ENCODE measurements at places on chromosomes 6 and 20. TPM values are rescaled to one million over a fixed set of nuclear protein-coding genes. Genes with fewer than 3 reads are reported as not detected.

- peaks cover 13% of the 10 kb centered on the region for H3K36me3 ChIP-seq
- H3K27me3 ChIP-seq, result no peaks in the 10 kb centered on the region
- peak overlapping the region; percentile 54 for H3K27ac ChIP-seq
- DNase-seq, result no peak
Measured at GRCh38 chr6:16432075-16433032, 194.0 kb downstream of the GMPR start.

- DNase-seq, result peak; percentile 30
- H3K27me3 ChIP-seq, result peaks cover 83% of the 10 kb centered on the region
- no peak overlapping the region for H3K27ac ChIP-seq
- H3K4me3 ChIP-seq, result peak overlapping the region; percentile 35
- H3K36me3 ChIP-seq, result no peaks in the 10 kb centered on the region
Measured at GRCh38 chr6:133889557-133890403, 867 bp downstream of the TCF21 start.

GRCh38 chr6:41103847-41104246, 31.1 kb downstream of the NFYA start:
- peaks cover 18% of the 10 kb centered on the region for H3K36me3 ChIP-seq
- no peaks in the 10 kb centered on the region for H3K4me1 ChIP-seq
- H3K27ac ChIP-seq, result no peak overlapping the region
- H3K4me3 ChIP-seq, result no peak overlapping the region
- H3K27me3 ChIP-seq, result no peaks in the 10 kb centered on the region
- DNase-seq, result no peak

- H3K27me3 ChIP-seq, result no peaks in the 10 kb centered on the region
- H3K4me3 ChIP-seq, result no peak overlapping the region
- no peaks in the 10 kb centered on the region for H3K36me3 ChIP-seq
- no peak for DNase-seq
- no peak overlapping the region for H3K27ac ChIP-seq
Measured at GRCh38 chr20:14117768-14118167, 122.5 kb downstream of the MACROD2 start.

GRCh38 chr6:10791673-10792072, 44.1 kb downstream of the TMEM14B start:
- no peak overlapping the region for H3K27ac ChIP-seq
- no peak for DNase-seq
- no peaks in the 10 kb centered on the region for H3K4me1 ChIP-seq
- no peak overlapping the region for H3K4me3 ChIP-seq
- no peaks in the 10 kb centered on the region for H3K27me3 ChIP-seq

VPS52 gene
- total RNA-seq, result 31.0 TPM

LY6G6F gene
- not detected for total RNA-seq

PRR3 gene
- total RNA-seq, result 21.7 TPM

DNA sequence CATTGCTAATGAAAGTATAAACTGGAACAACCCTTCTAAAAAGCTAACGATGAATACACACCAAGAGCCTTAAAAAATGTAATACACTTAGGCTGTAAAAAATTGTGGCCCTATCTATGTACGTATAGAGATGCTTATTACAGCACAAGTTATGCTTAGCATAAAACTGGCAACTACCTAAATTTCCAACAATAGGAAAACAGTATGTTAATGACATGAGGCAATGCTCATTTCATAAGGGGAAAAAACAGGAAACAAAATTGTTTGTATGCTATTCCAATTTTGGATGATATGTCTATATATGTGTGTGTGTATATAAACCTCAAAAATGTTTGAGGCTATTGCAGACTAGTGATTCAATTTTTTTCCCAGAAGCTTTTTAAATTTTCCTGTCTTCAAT, 82.5 kb downstream of the DTNBP1 start:
- peaks cover 4% of the 10 kb centered on the region for H3K36me3 ChIP-seq
- no peak overlapping the region for H3K27ac ChIP-seq
- H3K4me3 ChIP-seq, result no peak overlapping the region
- H3K27me3 ChIP-seq, result no peaks in the 10 kb centered on the region
- no peak for DNase-seq

- H3K4me3 ChIP-seq, result no peak overlapping the region
- DNase-seq, result peak; percentile 89
- H3K27me3 ChIP-seq, result peaks cover 8% of the 10 kb centered on the region
- no peaks in the 10 kb centered on the region for H3K36me3 ChIP-seq
- peaks cover 2% of the 10 kb centered on the region for H3K4me1 ChIP-seq
Measured at GRCh38 chr6:24583463-24584381, 62.3 kb downstream of the KIAA0319 start.

- no peak for DNase-seq
- no peaks in the 10 kb centered on the region for H3K27me3 ChIP-seq
- H3K27ac ChIP-seq, result no peak overlapping the region
- peaks cover 8% of the 10 kb centered on the region for H3K4me1 ChIP-seq
- no peaks in the 10 kb centered on the region for H3K36me3 ChIP-seq
Measured at GRCh38 chr6:34172961-34173775, 27.3 kb upstream of the GRM4 start.

DNA sequence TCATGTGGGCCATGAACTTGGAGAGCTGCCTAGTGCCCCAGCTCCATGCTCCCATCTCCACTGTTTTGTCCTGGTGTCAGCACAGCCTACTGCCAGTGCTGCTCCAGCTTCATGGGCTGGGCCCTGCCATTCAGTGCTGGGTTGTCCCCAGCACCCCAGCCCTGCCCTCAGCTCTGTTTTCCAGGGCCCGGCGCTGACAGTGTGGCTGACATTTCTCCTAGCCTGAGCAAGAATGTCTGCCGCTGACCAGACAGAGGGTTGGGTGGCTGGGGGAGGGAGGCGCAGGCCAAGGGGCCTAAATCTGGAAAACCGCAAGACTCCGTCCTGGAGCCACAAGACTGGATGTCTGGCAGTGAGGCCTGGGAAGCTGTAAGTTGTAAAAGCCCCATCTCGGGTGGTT, 78.9 kb downstream of the DHX35 start:
- no peak overlapping the region for H3K4me3 ChIP-seq
- no peaks in the 10 kb centered on the region for H3K27me3 ChIP-seq
- H3K27ac ChIP-seq, result no peak overlapping the region
- peaks cover 17% of the 10 kb centered on the region for H3K36me3 ChIP-seq
- H3K4me1 ChIP-seq, result no peaks in the 10 kb centered on the region

GRCh38 chr6:42692137-42692911, 30.1 kb downstream of the PRPH2 start:
- no peak overlapping the region for H3K4me3 ChIP-seq
- H3K27ac ChIP-seq, result peak overlapping the region; percentile 44
- peaks cover 19% of the 10 kb centered on the region for H3K36me3 ChIP-seq
- peaks cover 38% of the 10 kb centered on the region for H3K4me1 ChIP-seq
- no peaks in the 10 kb centered on the region for H3K27me3 ChIP-seq

SLC22A2 gene
- not detected for total RNA-seq

DNA sequence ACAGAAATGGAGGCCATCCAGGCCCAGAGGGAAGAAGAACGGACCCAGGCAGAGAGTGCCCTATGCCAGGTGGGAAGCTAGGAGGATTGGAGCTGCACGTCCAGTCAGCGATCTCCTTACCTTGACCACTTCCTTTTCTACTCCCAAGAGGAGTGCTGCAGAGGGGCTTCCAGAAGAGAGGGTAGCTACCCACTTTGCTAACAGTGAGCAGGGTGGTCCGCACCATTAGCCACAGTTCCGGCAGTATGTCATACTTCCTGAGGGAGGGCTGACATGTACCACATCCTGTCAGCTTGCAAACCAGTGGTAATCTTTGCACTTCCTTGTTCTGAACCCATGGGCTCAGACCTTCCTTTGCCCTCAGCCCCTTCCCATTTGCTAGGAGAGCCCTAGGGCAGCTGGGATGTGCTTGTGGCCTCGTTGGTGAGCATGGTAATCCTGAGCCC, 35.4 kb downstream of the CEP250 start:
- H3K27me3 ChIP-seq, result no peaks in the 10 kb centered on the region
- H3K36me3 ChIP-seq, result peaks cover 36% of the 10 kb centered on the region
- peak overlapping the region; percentile 97 for H3K27ac ChIP-seq
- peak; percentile 80 for DNase-seq
- peaks cover 42% of the 10 kb centered on the region for H3K4me1 ChIP-seq

DNA sequence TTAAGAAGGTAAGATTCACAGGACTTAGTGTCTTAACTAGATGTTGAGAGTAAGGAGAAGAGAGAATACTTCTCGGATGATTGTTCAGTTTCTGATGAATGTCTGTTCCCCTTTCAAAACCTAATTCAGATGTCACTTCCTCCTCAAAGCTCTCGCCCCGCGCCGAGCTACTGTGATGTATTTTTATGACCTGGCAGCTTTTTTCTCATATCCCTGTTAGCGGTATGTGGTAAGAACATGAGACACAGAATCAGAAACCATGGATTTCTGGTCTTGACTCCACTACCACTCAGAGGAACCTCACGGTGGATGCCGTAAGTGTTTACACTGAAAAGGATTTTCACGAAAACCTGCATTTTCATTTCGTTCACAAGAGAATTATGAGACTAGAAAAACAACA, 48.4 kb downstream of the CEP43 start:
- peak; percentile 84 for DNase-seq
- peaks cover 6% of the 10 kb centered on the region for H3K36me3 ChIP-seq
- H3K27ac ChIP-seq, result peak overlapping the region; percentile 61
- H3K4me1 ChIP-seq, result peaks cover 27% of the 10 kb centered on the region
- H3K4me3 ChIP-seq, result peak overlapping the region; percentile 41

- H3K36me3 ChIP-seq, result no peaks in the 10 kb centered on the region
- no peak overlapping the region for H3K27ac ChIP-seq
- no peaks in the 10 kb centered on the region for H3K4me1 ChIP-seq
- H3K27me3 ChIP-seq, result peaks cover 10% of the 10 kb centered on the region
- DNase-seq, result no peak
Measured at GRCh38 chr6:43963877-43964658, 163.2 kb downstream of the MRPL14 start.

DNA sequence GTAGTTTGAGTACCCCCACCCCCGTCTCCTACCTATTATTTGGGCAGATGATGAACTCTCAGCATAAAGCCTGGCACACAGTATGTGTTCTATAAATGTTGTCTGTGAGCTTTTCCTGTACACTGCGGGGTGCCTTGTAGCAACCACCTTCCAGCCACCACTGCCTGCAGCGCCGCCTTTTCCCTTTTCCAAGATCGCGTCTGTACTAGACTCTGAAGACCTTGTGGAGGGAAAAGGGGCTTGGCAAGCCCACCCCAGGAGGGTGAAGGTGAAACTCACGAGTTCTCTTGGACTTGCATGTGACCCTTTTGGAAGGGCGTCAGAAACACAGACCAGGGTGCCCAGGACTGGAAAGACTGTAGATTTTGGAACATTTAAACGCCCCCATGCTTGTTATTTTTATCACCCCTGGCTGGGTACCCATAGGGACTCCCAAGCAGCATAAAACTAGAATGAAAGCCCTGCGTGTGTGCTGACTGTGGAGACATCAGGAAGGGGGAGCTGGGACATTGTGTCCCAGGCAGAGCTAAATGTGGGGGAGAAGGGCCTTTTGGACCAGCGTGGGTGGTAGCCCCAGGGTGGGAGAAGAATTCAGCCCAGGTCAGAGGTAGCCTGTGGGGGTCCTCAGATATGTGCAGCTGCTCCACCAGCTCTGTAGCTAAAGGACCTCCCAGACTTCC, 8.3 kb downstream of the BAK1 start:
- H3K27ac ChIP-seq, result peak overlapping the region; percentile 100
- H3K36me3 ChIP-seq, result peaks cover 29% of the 10 kb centered on the region
- H3K4me3 ChIP-seq, result peak overlapping the region; percentile 90

- no peaks in the 10 kb centered on the region for H3K4me1 ChIP-seq
- no peaks in the 10 kb centered on the region for H3K36me3 ChIP-seq
- no peaks in the 10 kb centered on the region for H3K27me3 ChIP-seq
Measured at GRCh38 chr6:150732765-150733539, 132.6 kb upstream of the MTHFD1L start.

- DNase-seq, result no peak
- H3K4me3 ChIP-seq, result no peak overlapping the region
Measured at GRCh38 chr20:18031050-18031449, 26.7 kb downstream of the OVOL2 start.

DNA sequence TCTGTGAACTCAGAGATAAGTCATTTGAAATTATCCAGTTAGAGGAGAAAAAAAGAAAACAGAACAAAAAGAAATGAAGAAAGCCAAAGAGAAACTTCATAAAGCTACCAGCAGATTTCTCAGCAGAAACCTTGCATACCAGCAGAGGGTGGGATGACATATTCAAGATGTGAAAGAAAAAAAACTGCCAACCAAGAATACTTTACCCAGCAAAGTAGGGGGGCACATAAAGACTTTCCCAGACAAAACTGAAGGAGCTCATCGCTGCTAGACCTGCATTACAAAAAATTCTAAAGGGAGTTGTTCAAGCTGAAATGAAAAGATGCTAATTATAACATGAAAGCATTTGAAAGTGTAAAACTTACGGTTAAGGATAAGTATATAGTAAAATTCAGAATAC, 246.3 kb downstream of the FNDC1 start:
- no peaks in the 10 kb centered on the region for H3K36me3 ChIP-seq
- no peak overlapping the region for H3K27ac ChIP-seq
- no peak for DNase-seq

DNA sequence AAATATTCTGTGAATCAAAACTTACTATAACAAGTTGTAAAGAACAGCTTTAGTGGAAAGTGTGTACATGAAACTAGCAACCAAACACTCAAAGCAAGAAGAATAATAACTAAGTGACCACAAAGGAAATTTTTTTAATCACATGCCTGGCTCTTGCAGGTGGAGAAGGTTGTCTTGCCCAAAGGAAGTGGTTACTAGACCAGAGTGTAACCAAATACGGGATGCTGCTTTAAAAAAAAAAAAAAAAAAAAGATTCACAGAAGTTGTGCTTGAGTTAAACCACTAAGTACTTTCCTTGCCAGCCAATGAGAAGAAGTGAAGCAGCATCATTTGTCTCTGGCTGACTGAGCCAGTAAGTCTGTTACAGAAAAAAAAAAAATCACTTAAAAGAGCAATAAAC, 19.1 kb upstream of the HLA-DQB1 start:
- no peak overlapping the region for H3K4me3 ChIP-seq
- peaks cover 18% of the 10 kb centered on the region for H3K4me1 ChIP-seq
- no peak overlapping the region for H3K27ac ChIP-seq
- peak; percentile 30 for DNase-seq
- H3K27me3 ChIP-seq, result no peaks in the 10 kb centered on the region
- no peaks in the 10 kb centered on the region for H3K36me3 ChIP-seq

GRCh38 chr6:170290296-170291128, at the start of gene DLL1:
Gene DLL1 (minus strand): TSS chr6:170291078. CDS start chr6:170290139, 939 bp downstream.
- peak; percentile 50 for DNase-seq
- H3K4me3 ChIP-seq, result peak within 1 kb of the TSS; percentile 79
- peaks cover 43% of the 10 kb centered on the region for H3K27me3 ChIP-seq
- H3K36me3 ChIP-seq, result peaks cover 3% of the 10 kb centered on the region
- peaks cover 44% of the 10 kb centered on the region for H3K4me1 ChIP-seq

DNA sequence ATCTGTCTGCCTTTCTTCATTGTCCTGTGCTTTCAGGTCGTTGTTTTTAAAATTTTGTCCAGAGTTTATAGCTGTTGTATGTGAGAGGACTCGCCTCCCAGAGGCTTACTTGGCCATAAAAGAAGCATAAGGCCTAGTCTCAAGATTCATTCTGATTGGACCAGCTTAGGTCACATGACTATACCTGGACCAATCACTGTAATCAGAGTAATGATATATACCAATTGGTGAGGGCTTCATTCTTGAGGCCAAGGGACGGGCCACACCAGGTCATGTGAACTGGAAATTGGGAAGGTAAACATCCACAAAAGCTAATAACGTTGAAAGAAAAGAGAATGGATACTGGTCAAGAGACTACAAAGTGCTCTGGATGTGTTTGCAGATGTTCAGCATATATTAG, 141.4 kb upstream of the SULF2 start:
- H3K4me3 ChIP-seq, result no peak overlapping the region
- no peak for DNase-seq
- peaks cover 9% of the 10 kb centered on the region for H3K27me3 ChIP-seq
- H3K27ac ChIP-seq, result no peak overlapping the region

Data from activated naive CD4-positive, alpha-beta T cell treated with anti-CD3 and anti-CD28 coated beads for 36 hours (primary cell).